ENCODE measurements at places on chromosomes 2 and 18.

DNA sequence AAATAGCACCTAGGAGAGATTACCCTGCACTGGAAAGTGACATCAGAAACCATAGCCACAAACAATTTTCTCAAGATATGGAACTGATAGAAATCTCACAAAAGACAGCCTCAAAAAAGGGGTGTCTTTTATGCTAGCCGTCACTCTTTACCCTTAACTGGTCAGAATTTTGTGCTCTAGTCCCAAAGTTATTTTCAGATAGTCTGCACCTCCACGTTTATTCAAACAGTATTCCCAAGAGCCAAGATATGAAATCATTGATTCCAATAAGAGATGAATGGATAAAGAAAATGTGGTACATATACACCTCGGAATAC, 23.5 kb upstream of the PMAIP1 start:
- no peak for DNase-seq

DNA sequence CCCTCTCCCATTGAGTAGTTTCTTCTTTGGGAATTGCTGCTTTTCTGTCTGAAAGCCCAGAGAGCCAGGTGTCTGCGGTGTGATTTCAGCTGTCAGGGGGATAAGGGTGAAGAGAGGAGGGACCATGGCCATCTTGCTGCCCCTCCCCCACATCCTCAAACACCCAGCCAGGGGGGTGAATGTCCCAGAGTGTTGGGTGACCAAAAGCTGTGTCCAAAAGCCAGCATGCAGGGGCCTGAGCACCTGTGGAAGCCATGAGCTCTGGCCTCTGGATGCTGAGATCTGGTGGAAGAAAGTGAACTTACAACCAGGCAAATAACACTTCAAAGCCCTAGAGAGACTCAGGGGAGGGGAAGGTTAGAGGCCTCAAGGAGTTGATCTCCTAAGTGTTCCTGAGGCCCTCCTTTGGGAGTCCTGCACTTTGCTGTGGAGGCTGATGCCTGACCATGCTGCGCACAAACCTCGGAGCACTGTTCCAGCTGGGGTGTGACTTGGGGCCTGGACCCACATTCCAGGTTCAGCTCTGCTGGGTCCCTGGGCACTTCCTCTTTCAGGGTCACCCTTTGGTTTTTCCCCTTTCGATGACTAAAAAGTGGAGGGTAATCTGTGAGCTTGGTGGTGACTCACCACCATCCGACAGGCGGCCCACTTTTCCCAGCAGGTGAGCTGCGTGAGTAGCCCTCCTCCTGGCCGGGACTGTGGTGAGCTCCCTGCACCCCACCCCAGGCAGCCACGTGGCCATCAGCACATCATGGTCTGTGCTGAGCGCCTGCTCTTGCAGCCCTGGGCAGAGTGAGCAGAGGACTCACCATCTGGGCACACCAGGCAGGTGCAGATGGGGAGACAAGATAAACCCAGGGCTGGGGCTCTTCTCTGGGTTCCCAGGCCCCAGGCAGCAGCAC, 66.8 kb upstream of the FOSL2 start:
- DNase-seq = peak; percentile 70

GRCh38 chr2:149313512-149313972, 16.8 kb upstream of the LYPD6 start:
- DNase-seq = peak; percentile 98

GRCh38 chr18:59810735-59811520, 88.9 kb upstream of the PMAIP1 start:
- DNase-seq = no peak

GRCh38 chr2:129404000-129404685, 575.3 kb upstream of the RAB6C start:
- DNase-seq = no peak

- peak; percentile 59 for DNase-seq
These were observed 422.1 kb downstream of the PARD3B start for GRCh38 chr2:204967199-204967960.

- no peak for DNase-seq
These were observed 603.1 kb upstream of the HS6ST1 start for GRCh38 chr2:128921751-128922150.

GRCh38 chr2:3759331-3759730, 56.0 kb downstream of the DCDC2C start:
- no peak for DNase-seq

DNA sequence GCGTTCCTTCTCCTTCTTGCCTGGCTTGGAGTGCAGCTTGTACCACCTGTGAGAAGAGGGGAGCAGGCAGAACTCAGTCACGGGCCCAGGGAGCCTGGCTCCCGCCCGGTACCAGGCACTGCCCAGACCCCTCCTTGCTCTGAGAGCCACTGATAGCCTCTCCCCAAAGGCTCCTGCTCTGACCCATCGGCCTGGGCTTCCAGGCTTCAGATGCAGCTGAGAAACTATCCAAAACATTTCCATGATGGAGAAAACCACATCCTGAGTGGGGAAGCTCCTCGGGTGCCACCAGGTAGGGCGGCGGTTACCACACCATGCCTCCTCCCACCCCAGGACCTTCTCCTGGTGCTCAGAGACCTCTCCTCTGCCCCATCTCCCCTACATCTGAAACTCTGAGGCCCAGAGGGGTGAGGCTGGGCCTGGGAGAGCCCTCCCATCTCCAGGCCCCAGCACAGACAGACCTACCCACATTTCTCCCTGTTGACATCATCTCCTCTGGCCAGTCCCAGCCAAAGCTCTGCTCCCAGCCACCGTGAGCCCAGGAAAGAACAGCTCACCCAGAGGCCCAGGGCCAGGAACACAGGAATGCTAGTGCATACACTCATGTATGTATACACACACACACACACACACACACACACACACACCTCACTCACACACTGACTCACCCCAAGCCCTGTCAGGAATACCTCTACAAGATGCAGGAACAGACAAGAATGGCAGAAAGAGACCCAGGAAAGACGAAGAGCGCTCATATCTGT, 17.9 kb upstream of the SFXN5 start:
- no peak for DNase-seq

GRCh38 chr18:30971338-30971956, 71.1 kb downstream of the DSC3 start:
- DNase-seq = peak; percentile 66

DNA sequence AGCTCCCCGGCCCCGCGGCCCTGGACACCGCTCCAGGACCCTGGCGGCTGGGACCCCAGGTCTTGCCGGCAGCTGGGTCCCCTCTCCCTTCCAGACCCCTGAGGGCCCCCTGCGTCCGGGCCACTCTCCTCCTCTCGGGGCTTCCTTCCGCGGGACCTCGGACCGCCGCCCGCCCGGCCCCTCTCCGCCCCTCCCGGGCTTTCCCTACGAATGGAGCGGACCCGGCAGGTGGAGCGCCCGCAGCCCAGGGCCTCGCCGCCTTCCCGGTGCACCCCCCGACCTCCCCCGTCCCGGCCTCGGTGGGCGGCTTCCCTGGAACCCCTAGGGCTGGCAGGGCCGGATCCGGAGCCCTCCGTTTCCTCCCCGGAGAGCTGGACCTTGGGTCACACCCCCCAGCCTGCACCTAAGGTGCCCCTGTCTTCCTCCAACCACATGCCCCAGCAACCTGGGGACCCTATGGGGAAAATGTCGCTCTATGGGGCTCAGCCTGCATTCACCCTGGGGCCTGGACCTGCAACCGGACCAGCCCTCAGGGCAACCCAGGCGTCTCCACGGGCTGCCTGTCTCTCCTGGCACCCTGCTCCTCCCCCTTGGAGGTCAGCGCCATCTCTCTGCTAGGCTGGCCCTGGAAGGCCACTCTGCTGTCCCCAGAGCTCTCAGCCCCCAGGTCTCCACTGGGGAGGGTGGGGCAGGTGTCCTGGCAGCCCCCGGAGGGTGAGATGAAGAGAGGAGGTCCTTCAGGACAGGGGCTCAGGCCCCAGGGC, 730 bp downstream of the B3GNT7 start:
- no peak for DNase-seq

GRCh38 chr18:76604108-76604934, 109.3 kb upstream of the ZNF516 start:
- DNase-seq = peak; percentile 69

DNA sequence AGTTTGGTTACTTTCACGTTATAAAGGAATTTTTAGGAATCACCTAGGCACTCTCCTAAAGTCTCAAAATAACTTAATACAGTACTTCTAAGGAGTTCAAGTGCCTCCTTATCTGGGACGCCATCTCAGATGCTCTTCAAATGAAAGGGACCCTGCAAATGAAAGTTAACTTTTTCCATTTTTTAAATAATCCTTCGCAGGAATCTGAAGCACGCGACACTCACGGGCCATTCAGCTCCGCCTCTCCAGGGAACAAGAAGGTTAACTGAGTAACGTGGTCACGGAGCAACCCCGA, 537 bp upstream of the ZC3H15 start:
- DNase-seq = no peak

DNA sequence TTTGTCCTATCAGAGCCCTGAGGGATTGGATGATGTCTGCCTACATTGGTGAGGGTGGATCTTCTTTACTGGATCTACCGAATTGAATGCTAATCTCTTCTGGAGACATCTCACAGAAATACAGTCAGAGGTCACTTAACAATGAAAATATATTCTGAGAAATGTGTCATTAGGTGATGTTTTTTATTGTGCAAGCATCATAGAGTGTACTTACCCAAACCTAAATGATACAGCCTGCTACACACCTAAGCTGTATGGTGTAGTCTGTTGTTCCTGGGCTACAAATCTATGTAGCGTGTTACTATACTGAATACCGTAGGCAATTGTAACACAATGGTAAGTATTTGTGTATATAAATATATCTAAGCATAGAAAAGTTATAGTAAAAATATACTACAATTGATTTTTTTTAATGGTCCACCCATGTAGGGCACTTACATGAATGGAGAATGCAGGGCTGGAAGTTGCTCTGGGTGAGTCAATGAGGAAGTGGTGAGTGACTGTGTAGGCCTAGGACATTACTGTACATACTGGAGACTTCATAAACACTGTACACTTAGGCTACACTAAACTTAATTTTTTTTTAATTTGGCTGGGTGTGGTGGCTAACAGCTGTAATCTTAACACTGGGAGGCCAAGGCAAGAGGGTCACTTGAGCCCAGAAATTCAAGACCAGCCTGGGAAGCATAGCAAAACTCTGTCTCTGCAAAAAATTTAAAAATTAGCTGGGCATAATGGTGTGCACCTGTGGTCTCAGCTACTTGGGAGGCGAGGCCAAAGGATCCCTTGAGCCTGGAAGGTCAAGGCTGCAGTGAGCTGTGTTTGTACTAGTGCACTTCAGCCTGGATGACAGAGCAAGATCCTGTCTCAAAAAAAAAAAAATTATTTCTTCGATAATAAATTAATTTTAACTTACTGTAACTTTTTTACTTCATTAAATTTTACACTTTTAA, 226.3 kb upstream of the UBE2E3 start:
- no peak for DNase-seq

- DNase-seq = no peak
These were observed 163.8 kb downstream of the RHBDD1 start for GRCh38 chr2:226999661-227000060.

- peak; percentile 48 for DNase-seq
These were observed 64.7 kb upstream of the KLF7 start for GRCh38 chr2:207230261-207231105.

GRCh38 chr2:12080360-12080759, 333.9 kb downstream of the LPIN1 start:
- no peak for DNase-seq

GRCh38 chr2:176484838-176485237, 215.6 kb downstream of the MTX2 start:
- peak; percentile 74 for DNase-seq

- no peak for DNase-seq
These were observed 4.2 kb downstream of the TRAK2 start for GRCh38 chr2:201447086-201447485.

DNA sequence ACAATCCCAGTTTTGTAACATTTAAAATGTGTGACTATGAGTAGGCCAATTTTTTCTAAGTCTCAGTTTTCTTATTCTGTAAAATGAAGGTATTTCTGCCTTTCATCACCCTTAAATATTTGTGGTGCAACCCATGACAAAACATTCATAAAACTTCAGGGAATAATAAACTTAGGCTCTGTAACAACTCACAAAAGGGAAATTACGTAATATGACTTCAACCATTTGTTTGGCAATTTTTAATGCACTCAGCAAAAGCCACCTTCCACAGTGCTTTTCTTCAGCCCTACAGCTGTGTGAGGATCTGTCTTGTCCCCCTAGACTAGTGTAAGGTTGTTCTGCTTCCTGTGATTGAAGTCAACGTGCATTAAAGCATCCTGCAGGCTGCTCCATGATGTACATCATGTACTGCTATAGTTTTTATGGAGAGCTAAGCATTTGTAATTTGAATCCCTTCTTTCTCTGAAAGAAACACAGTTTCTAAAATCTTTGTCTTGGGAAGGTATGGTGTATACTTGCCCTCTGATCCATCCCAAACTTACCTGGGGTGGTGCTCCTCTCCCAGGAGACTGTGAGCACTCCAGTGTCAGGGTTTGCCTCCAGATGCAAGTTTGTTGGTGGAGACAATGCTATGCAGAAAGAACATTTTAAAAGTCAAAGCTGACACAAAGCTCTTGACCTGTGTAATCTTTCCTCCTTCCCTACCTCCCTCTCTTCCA, 39.1 kb downstream of the FN1 start:
- no peak for DNase-seq

GRCh38 chr2:189654641-189655040, 6.6 kb upstream of the ASNSD1 start:
- no peak for DNase-seq

DNA sequence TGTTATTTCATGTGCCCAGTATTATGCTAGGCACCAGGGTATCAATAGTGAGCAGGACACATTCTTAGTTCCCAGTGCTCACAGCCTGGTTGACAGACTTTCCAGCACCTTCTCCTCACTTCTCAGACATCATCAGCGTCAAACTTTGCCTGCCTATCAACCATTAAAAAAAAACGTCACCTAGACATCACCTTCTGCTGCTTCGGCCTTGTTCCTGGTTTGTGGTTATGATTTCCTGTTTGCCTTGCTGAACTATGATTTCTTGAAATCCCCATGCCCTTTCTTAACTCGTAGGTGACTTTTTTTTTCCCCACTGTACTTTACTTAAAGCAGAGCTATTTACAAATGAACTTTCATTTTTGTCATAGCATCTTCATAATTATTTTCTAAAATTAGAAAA, 60.4 kb upstream of the NABP1 start:
- no peak for DNase-seq

DNA sequence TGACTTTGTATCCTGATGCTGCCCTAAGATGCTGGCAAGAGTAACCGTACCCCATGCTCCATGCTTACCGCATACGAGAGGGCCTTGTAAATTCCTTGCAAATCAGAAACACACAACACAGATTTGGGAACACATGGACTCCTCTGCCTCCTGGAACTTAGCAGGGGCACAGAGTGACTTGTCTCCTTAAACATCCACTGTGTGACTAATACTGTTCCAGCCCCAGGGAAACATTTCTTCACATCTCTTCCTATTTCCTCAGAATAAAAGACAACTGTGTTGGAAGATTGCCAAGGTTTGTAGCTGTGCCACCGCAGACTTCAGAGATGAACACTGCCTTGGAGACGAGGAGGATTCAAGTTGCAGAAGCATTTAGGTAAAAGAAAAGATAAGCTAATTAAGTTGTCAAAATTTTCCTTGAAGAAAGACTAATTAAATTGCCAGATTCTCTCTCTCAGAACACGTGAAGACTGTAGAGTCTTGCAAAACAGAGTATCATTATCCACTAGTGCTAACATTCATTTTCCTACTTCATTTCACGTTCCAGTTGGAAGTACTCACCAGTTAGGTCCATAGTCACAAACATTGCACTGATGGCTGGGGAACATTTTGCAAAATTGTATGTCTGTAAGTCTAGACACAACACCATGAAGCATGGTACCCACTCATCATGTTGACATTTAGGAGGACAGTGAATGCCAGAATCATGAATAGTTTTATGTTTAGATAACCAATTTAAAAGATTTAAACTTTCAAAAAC, 188.8 kb downstream of the TSN start:
- peak; percentile 54 for DNase-seq

All from NCI-H69 (cell line).